GM13976 (cell line): ENCODE measurements at places on chromosomes 12 and 14.

- DNase-seq: peak; percentile 55
Observed at GRCh38 chr14:95359994-95360826, 40.5 kb upstream of the CLMN start.

DNA sequence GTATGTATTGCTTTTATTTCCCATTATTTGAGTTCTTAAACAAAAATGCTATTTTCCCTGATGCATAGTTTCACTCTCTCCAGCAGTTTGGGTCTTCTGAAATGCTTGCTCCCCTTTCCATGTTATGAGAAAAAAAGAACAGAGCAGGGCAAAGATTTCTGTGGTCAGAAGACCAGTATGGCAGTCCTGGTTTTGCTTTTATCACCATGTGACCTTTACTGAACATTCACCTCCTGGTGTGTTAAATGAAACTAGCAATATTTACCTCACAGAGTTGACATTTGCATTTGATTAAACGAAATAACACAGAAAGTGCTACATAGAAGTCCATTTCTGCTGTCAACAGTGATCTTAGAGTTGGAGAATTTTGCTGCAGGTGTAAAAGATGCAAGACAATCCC is 141.0 kb upstream of the G2E3 start:
- no peak for DNase-seq

DNA sequence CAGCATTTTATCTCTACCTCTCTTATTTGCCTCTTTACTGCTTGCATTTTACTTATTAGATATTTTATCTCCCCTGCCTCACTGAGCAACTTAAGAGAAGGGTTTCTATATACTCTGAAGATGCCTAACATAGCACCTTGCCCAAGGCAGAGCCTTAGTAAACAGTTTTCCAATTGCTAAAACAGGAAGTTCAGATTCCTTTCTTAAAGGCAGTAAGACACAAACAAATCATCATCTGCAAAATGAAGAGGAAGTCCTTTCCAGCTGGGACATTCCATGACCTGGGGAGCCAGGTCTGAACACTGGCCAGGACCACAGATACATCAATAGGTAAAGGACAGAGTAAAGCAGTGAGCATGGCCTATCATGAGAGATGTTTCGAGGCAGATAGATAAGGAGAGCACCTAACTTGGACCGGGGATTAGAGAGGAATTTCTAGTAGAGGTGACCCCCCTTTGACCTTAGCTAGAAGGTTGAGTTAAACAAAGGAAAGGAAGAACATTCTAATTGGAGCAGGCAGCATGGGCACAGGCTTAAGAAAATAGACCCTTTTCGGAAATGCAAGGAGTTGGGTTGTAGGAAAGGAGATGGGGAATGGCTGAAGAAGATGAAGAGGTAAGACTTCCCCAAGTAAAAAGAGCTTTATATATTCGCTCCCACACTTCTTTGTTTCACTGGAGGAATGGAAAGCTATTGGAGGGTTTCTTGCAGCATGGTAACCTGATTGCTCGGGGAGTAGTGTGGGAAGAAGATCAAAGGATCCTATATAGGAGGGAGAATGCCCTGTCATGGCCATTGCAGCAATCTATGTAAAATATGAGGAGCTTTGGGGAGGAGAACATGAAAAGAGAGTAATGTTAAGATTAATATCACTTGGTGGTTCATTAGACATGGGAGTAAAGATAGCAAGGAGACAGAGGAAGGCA is 94.8 kb downstream of the PHLDA1 start:
- DNase-seq: no peak

DNA sequence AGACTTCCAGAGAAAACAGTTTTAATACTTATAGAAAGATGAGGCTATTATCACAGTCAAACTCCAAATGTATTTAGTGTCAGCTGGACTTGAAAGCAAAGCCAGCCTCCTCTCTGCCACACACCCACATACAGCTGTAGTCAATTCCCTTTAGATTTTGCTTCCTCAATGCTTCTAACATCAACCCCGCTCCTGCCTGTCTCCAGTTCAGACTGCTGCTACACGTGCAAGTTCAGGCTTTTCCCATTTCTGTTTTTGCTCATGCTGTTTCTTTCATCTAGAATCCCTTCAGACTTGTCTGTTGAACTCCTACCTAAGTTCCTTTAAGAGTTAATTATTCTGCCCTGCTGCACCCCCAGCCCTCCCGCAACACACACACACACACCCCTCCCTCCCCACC is 380.0 kb downstream of the KCNH5 start:
- no peak for DNase-seq

GRCh38 chr12:86729739-86730138 is 473.5 kb upstream of the MGAT4C start:
- DNase-seq: no peak

DNA sequence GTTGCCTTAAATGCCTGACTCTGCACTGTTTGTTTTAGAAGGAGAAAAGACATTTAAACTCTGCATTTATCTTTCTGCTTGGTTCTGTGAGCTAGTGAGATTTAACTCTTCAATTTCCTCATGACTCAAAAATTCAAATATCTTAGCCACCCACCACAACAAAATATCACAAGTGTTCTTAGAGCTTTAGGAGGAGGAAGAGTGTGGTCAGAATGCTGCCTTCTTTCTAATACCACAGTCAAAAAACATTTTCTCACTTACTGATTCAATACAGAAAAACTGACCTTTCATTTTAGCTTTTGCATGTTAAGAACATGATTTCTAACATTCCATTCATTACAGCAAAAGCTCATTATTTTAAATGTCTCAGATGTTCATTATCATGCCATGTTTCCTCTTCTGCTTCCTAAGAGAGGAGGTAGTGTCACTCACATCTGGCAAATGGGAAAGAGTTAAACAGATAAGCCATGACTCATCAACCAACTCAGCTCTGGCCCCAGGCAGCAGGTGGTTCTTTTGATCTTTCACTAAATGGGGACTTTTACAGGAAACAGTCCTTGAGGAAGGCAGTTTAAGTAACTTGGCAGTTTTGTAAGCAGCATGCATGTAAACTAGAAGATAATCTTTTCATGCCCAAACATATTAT is 56.4 kb upstream of the RNU6-8 start:
- DNase-seq: peak; percentile 43

DNA sequence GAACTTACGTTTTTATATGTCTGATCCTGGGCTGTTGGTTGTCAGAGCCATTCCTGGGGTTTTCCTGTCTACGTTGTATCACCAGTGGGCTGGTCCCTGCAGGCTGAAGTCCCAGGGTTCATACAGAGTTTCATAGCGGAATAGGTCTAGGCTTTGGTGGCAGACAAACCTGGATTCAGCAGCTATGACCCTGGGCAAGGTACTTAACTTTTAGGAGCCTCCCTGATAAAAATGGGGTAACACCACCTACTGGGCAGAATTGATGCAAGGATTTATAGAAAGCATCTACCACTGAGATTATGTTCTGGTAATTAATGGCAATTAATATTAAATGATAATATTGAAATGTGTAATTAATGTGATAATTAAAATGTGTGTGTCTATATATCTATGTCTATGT is 141.2 kb downstream of the SYNE2 start:
- no peak for DNase-seq

DNA sequence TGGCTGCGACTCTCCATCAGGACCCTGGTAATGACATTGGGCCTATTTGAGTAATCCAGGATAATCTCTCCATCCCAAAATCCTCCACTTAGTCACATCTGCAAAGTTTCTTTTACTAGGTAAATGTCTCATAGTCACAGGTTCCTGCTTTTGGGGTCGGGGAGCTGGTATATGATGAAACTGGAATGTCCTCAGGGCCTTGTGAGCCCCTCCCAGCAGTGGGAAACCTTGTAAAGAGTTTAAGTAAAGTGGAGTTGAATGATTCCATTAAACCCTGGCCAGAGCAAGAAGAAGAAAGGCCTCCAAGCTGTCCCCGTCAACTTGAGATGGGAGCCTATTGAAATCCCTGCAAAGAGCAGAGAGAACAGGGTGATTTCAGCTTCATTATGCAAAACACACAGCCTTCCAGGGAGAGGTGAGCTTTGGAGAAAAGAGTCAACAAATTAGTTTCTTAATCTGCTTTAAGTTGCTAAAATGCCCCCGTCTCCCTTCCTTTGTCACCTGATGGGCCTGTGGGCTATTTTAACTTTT is 12.6 kb downstream of the WSCD2 start:
- no peak for DNase-seq

GRCh38 chr12:124750787-124751471 is 112.7 kb downstream of the SCARB1 start:
- peak; percentile 60 for DNase-seq

DNA sequence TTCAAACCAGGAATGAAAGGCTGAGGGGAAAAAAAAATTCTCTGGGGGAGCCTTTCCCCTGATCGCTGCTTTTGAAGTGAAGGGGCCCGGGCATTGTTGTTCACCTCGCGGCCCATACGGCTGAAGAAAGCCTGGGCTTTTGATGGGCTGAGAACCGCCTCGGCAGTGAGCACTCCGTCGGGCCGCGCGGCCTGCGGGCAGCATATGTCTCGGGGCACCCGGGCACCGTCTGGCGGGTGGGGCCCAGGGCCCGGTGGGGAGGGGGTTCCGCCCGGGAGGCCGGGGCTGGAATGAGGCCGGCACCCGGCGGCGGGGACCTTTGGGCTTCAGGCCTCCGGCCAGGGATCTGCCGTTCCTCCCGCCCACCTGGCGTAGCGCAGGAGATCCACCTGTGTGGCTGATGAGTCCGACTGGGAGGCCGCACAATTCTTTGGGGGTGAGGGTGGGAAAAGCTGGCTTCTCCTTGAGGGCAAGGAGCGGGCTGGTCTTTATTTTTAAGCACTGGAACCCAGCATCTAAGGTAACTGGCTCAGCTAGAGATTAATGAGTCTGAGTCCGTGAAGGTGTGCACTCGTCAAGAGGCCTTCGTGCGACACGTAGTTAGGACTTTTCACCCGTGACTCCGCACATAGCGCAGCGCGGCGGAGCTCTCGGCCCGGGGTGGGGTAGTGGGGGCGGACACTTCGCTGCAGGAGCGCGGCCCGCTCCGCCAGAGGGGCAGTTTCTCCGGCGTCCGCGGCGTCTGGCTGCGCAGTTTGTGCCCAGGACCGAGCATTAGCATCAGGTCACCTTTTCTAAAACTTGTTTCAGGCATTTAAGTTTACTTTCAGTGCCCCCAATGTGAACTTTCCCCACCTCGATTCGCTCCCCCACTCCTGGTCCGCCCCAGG is 10.6 kb downstream of the FOXA1 start:
- peak; percentile 11 for DNase-seq

GRCh38 chr12:58601529-58601928 is 318.8 kb downstream of the LRIG3 start:
- DNase-seq: no peak

DNA sequence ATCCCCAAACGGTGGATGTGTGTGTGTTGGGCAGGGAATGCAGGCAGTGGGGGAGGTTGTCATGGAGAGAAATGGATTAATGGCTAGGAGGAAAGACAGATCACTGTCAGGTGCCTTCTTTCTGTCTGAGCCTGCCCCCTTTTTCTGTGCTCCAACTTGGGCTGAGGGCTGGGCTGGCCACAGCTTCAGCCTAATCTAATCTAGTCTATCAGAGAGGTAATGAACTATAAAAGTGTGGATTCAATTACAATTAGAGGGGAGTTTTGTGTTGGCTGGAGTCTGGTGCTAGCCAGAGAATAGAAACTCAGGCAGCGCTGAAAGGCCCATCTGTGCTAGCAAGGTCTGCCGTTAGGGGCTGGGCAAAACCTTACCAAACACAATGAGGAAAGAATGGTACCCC is 41.2 kb downstream of the NEUROD4 start:
- no peak for DNase-seq

DNA sequence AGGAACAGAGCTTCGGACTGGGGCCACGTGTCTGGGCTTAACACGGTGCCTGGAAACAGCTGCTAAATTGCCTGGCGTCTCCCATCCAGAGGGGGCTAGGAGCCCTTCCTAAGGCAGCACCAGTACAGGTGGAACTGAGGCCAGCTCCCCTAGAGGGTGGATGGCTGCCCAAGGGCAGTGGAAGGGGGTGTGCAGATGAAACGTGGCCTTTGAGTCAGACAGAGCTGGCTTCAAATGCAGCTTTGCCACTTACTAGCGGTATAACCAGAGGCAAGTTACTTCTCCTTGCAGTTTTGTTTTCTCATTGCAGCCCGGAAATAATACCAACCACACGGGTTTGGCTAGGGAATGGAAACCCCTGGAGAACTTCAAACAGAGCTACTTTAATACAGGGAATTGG is 59.3 kb upstream of the SLC24A4 start:
- DNase-seq: no peak

DNA sequence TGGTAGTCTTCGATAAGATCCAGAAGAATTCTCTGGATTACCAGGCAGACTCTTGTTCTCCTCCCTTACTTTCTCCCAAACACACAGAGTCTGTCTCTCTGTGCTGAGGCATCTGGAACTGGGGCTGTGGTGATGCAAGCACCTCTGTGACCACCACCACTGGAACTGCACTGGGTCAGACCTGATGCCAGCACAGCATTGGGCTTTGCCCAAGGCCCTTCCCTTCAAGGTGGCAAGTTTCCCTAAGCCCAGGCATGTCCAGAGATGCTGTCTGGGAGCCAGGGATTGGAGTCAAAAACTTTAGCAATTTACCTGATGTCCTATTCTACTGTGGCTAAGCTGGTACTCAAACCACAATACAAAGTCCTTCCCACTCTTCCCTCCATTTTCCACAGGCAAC is 14.6 kb upstream of the TMPRSS12 start:
- DNase-seq: no peak

- no peak for DNase-seq
Observed at GRCh38 chr14:60736494-60736893, 1.9 kb downstream of the MNAT1 start.

DNA sequence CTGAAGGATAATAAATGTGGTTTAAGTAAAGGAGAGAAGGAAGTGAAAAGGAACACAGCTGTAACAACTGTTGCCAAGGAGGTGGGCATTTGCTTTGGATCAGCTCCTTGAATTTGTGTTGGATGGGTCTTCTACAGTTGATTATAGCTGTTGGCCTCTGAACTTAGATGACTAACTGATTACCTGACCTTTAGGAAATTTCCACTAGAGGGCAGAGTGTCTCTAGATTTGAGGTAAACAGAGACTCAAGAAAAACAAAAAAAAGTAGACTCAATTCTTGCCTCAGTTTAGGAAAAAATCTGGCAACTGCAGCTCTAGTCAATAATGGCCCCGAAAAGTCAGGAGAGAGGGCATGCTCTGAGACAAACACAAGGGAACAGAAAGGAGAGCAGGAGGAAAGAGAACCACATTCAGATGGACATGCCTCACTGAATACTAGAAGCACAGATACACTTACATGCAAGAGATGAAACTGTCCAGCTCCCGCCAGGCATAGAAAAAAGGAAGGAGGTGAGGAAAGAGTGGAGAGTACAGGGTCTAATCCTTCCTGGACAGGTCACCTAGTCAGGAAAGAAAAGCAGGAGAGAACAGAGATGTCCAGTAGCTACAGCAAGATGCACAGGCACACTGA is 20.6 kb downstream of the COX14 start:
- DNase-seq: peak; percentile 52

DNA sequence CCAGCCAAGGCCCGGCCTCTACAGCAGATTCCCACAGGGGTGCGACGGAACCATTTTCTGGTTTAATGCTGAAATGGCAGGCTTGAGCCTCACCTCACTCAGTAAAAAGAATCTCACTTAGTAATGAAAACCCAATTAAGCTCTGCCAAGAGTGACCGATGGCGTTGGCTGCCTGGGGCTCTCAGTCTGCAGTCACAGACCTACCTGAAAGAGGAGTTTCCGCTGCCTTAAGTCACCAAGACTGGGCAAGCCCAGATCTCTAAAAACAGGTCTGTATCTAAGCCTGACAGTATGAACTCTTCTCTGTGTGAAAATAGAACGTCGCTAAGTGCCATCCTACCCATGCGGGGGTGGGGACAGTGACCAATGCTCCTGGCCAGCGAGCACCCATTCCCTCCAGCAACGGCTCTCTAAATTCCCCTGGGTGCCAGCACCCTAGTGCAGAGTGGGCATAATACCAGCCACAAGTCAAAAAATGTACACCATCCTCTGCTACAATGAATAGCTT is 107.3 kb downstream of the FOXN3 start:
- DNase-seq: no peak
